ENCODE measurements at places on chromosomes 6 and 20.

GRCh38 chr6:72461144-72461543 lies 160.7 kb upstream of the KCNQ5 start:
- DNase-seq = no peak

GRCh38 chr20:63967330-63968135 lies 2.2 kb downstream of the ZNF512B start:
- DNase-seq = no peak

GRCh38 chr20:9831032-9831431 lies 7.8 kb downstream of the PAK5 start:
- no peak for DNase-seq

DNA sequence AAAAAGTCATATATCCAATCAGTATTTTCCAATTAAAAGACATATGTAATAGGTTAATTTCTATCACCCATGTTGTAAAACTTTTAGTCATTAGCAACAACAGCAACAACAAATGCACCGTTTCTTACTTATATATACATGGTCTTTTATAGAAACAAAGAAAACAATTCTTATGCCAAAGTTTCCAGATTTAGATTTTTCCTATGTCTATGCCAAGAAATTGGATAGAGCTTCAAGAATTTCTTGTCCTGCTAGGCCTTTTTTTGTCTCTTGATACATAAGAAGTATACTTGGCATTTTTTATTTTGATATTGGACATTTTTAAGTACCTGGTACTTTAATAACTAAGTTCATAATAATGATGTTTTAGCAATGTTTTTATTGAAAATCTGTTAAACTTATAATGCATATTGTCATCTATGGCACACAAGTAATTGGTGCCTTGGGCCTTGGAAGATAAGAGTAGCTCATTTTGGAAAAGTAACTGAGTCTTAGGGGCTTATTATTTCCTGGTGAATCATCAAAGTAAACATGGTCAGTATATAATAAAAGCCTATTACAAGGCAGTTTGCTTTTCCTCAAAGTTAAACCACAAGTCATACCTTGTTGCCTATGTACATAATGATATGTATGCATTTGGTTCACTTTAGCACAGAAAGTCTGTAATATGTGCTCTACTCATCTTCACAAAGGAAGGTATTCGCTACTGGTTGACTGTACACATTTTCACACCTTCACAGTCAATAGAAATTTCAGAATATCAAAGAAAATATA lies 10.1 kb upstream of the FRK start:
- DNase-seq = no peak

DNA sequence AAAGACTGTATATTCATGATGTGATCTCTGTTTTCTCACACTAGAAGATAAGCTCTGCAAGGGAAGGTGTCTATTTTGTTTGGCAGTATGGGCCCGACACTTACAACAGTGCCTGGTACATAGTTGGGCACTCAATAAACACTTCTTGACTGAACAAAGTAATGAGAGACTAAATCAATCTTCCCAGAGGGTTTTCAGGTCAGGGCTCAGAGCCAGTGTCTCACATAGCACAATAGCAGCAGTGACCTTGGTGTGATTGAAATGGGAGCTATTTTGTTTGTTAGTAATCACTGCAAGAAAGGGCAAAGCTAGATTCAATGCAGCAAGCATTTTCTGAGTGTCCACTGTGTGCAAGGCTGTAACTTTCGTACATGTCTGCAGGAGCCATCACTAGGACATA lies 26.4 kb upstream of the GCM1 start:
- no peak for DNase-seq

DNA sequence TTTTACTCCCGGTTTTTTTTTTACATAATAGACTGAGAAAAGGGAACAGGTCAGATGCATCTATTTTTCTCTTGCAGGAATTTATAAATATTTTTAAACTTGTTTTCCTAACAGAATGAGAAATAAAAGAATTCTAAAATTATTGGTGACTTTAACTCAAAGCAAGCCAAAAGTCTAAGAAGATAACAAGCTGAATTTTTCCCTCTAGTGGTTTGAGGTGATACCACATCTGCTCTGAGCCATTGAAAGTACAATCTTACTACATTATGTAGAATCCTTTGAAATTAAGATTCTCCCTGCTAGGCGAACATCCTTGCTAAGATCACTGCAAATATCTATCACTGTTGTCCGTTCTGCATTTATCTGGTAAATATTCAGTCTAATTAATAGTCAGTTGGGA lies 10.7 kb upstream of the STMND1 start:
- no peak for DNase-seq

- DNase-seq = no peak
These were observed 199.5 kb upstream of the KCNK16 start for GRCh38 chr6:39521958-39522357.

GRCh38 chr20:51363813-51364212 lies 178.7 kb downstream of the NFATC2 start:
- DNase-seq = no peak

- DNase-seq = peak; percentile 79
These were observed 105.1 kb upstream of the GPR6 start for GRCh38 chr6:109872968-109873545.

DNA sequence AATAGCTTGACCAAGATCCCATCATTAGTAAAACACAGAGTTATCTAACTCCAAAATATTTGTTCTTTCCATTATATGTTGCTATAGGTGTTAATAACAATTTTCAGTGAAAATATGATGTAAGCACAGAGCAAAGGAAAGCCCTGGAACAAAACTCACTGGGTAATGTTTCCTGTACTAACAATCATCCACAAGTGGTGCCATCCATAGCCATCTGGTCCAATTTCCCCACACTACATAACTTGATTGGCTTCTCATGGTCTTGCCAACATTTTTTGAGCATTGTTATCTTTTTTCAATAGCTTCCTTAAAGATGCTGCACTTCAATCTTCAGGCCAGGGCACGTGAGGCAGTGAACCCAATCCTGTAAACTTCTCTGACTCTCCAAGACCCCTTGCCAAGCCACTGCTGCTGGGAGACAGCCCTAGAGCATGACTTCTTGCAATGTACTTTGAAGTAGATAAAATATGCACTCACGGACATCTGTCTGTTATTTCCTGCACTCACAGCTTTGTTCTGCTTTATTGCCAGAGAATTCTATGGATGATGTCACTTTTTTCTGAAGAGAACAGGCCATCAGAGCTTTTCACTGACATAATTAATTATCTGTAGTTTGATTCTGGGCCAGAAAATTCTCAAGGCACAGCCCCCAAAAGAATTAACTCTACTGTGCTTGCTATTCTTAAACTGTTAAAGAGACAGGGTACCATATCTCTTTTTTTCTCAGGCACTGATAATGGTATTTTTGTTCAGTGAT lies 97.5 kb upstream of the TMEM30A start:
- DNase-seq = no peak

DNA sequence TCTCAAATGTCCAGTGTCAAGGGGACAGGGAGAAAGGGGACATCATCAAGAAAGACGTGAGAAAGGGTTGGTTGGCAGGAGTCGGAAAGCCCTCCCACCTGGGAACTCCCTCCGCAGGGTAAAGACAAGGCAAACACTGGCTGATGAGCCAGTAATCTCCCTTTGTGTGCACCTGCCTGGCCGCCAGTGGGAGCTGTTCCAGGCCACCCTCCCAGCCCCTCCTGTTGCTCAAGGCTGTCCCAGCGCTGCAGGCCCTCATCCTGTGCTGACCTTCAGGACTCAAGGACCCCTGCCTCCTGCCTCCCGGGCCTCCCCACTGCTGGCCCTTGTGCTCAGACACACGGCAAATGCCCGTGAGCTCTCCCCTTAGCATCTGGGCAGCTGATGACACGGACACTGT lies 7.4 kb downstream of the FRMD1 start:
- no peak for DNase-seq

DNA sequence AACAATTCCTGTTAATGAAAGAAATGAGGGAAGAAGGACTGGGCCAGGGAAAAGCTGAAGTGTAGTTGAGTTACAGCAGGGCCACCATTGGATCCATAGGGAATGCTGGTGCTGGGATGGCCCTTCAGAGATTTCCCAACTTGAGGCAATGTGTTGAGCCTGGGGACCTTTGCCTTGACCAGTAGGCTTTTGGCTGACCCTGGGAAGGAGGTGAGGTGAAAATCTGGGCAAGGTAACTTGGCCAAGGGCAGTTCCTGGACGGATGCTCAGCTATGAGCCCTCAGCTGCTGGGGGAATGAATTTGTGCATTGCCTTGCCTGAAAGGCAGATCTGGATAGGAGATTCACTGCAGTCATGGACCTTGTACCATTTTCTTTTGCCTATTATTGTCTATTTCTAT lies 20.4 kb downstream of the UTRN start:
- no peak for DNase-seq

DNA sequence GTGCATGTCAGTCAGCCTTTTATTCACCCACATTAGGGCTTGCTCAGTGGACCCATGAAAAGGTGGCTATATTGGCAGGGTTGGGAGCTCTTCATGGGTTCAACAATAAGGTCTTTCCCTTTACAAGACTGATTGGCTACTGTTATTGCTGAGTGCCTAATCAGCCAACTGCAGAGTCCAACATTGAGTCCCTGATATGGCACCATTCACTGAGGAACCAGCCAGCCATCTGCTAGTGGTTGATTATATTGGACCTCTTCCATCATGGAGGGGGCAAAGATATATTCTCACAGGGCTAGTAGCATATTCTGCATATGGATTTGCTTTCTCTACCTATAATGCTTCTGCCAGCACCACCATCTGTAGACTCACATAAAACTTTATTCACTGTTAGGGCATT lies 69.9 kb downstream of the CDKAL1 start:
- no peak for DNase-seq

GRCh38 chr6:65545920-65546319 lies 161.1 kb downstream of the EYS start:
- no peak for DNase-seq

DNA sequence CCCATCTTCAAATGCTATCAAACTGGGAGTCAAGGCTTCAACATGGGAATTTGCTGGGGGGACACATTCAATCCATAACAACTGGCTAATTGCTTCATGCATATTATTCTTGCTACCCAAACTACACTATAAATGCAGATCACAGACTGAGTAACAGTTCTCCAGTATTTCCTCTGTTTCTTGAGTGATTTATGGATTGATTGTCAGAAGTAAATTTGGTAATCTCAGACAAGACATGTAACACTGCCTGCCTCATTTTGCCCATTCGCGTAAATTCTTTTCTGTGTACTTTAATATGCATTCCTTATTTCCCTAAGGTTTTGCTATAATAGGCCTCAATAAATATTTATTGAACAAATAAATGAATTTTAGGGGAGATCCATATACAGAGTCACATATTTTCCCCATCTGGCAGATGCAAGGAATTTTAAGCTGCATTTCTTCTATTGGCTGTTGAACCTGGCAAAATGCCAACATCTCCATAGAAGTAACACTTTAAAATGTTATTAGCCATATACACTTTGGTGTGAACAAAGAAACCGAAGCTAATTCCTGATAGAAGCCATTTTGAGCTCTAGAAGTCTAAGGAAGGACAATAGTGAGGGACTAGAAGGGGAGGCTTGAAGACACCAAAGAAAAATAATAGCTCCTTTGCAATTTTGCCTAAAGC lies 98.2 kb downstream of the QRSL1 start:
- DNase-seq = no peak

- no peak for DNase-seq
These were observed 89.5 kb downstream of the SNX5 start for GRCh38 chr20:17878912-17879602.

GRCh38 chr20:6735942-6736845 lies 31.3 kb upstream of the BMP2 start:
- no peak for DNase-seq

DNA sequence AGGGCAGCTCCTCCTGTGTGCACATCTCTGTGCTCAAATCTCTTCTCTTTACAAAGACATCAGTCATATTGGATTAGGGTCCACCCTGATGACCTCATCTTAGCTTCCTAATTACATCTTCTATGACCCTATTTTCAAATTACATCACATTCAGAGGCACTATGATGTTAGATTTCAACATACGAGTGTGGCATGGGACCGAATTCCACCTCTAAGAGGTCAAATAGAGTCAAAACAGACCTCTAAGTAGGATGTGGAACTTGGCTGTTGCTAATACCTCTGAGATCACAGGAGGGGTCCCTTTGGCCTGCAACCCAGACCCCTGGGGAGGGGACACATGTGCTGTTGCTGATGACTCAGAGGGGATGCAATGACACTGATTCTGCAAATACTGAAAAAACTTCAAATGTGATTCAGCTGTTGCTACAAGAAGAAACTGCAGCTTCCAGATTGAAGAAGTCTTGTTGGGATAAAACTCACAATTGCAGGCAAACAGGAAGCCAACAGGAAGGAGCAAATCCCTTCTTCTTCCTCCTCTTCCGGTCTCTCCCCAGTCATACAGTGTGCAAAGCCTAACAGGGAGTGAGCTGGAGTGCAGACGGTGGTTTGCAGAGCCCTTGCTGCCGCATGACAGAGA lies 216.2 kb downstream of the MYLK4 start:
- no peak for DNase-seq

- DNase-seq = no peak
These were observed 16.8 kb upstream of the SYNDIG1 start for GRCh38 chr20:24452498-24453127.

- DNase-seq = no peak
These were observed 78.2 kb upstream of the SULF2 start for GRCh38 chr20:47863315-47863965.

- no peak for DNase-seq
These were observed 678.3 kb upstream of the NRSN1 start for GRCh38 chr6:23447731-23448130.

GRCh38 chr6:56329271-56330050 lies 82.1 kb upstream of the COL21A1 start:
- DNase-seq = no peak

DNA sequence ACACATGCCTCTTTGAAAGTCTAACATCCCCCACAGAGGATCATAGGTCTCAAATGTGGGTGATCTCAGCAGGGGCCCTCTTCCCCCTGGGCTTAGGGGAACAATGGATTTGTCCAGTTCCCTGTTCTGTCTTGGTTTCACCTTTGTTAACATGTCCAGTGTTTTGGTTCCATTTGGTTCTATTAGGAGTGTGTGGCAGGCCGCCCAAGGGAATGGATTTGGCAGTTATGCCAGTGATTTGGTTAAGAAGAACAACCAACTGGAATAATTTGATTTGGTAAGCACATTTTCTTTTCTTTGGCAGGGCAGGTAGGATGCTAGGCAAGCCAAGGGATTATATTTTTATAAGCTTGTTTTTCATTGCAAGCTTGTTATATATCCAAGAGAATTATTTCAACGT lies 28.5 kb upstream of the ENPP1 start:
- DNase-seq = no peak
